Astrocyte (in vitro differentiated cells and primary cell): ENCODE measurements at places on chromosomes 7 and 10. TPM values are rescaled to one million over a fixed set of nuclear protein-coding genes. Genes with fewer than 3 reads are reported as not detected.

GRCh38 chr10:70965566-70965965, 77.2 kb upstream of the PCBD1 start:
- no peak for DNase-seq

- no peak for DNase-seq
Observed at GRCh38 chr10:77890097-77890496, 36.5 kb downstream of the DLG5 start.

DNA sequence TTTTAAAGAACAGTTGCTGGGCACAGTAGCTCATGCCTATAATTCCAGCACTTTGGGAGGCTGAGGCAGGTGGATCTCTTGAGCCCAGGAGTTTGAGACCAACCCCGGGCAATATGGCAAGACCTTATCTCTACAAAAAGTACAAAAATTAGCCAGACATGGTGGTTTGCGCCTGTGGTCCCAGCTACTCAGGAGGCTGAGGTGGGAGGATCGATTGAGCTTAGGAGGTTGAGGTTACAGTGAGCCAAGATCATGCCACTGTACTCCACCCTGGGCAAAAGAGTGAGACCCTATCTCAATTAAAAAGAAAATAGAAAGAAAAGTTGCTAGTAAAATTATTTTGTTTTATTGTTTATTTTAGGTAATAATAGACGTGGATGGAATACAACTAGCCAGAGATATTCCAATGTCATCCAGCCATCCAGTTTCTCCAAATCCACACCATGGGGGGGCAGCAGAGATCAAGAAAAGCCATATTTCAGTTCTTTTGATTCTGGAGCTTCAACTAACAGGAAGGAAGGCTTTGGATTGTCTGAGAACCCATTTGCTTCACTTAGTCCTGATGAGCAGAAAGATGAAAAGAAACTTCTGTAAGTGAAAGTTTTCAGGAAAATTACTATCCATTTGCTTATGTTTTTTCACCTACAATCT, 3.0 kb downstream of the NUP42 start:
- DNase-seq: peak; percentile 16

- peak; percentile 52 for DNase-seq
Observed at GRCh38 chr7:105218939-105219770, 169.6 kb downstream of the SRPK2 start.

- DNase-seq: peak; percentile 86
Observed at GRCh38 chr10:88848499-88848898, 3.1 kb downstream of the ANKRD22 start.

DNA sequence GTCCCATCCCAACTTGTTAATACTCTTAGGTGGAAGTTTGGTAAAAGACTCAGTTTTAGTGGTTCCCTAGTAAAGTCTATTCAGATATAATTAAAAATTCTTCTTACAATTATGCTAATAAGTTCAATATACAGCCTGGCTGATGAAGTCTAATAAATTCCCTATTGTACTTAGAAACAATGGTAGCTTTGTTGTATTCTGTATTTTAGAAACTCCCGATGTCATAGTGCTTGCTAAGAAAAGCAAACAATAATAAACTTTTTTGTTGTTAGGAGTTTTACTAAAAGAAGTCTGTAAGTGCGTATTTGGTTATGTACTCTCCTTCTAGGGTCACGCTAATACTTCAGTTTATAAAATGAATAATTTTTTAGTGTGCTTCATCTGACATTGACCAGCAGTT, 206.8 kb downstream of the VTI1A start:
- DNase-seq: no peak

DNA sequence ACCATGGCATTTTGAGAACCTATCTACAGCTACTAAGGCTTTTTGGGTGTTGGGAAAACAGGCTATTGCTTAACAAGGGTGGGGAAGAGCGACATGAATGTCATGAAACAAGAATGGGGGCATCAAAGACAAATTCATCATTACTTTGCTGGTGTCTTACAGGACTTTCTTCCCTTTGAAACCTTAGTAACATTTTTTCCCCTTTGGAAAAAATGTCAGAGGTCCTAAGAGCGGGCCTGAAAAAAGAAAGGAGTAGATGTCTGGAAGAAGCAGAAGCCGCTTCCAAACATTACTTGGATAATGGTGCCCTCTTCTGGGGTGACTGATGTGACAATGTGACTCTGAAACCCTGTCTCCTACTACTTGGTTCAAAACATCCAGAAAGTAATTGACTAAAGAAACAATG, 3.8 kb upstream of the DDX50 start:
- peak; percentile 47 for DNase-seq

DNA sequence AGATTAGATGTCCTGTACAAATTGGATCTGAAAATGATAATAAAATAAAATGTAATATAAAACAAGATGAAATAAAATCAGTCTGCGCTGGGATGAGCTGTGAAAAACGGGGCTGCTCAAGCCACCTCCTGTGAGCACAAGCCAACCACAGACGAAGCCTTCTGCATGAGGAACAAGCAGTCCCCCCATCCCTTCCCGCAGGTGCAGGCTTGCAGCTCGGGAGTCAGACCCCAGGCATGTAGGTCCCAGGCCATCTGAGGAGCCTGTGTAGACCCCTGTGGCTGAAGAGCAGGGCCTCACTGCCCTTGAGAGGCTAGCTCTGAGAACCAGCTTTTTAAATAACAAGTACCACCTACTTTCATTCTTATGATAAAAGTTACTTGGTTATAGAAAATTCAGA, 123.4 kb downstream of the TNS3 start:
- DNase-seq: no peak

GRCh38 chr10:89165923-89166322, 41.2 kb downstream of the CH25H start:
- DNase-seq: peak; percentile 64

GRCh38 chr7:156220701-156221100, 408.4 kb upstream of the SHH start:
- DNase-seq: no peak

DNA sequence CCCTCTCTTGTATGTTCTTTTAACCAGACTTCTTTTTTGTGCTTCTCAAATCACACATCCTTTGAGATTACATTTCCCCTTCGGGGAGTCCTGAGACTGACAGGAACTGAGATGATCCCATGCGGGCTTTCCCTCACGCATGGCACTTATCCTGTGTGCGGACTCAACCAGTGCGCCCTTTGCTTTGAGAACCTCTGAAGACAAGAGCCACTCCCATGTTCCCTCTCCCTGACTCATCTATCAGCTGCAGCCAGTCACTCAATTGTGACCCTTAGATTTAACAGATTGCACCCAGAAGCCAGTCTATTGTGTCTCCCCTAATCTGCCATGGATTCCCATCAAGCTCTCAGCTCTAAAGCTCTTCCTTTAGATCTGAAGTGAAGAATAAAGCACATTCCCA, 353.9 kb upstream of the MEOX2 start:
- no peak for DNase-seq

DNA sequence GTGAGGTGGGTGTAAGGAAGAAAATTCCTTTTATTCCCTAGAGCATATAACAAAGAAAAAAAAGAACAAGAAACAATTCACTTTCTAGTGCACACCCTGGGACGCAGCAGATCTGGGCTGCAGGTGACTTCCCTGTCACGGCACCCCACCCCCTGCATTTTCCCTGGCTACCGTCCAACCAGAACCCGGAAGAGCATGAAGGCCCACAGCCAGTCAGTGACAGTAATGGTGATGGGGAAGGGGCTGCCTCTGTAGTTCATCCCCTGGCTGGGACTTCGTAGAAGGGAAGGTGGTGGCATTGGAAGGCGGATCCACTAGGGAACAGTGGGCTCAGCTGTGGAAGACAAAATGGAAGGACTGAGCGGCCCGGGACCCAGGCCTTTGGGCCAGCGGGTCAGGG, 236.7 kb downstream of the BUB3 start:
- DNase-seq: no peak

GRCh38 chr10:98131619-98132018, 2.8 kb upstream of the R3HCC1L start:
- DNase-seq: no peak

DNA sequence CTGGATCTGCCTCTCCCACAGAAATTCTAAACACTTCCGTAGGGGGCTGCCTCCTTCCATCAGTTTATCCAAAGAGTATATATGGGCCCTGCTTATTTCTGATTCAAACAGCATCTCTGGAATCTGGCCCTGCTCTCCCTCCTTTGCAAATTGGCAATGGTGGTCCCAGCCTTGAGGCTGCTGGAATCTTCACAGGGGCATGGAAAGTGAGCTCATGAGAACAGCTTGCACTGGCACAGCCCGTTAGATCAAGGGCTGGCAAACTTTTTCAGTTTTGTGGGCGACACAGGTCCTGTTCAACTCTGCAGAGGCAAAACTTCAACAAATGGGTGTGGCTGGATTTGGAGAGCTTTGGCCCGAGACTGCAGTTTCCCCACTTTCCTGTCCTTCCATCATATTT, 526.9 kb downstream of the KCNMA1 start:
- no peak for DNase-seq

- no peak for DNase-seq
Observed at GRCh38 chr7:86999750-87000149, 59.7 kb downstream of the ELAPOR2 start.

GRCh38 chr7:13880789-13881188, 108.7 kb downstream of the ETV1 start:
- DNase-seq: peak; percentile 91

- peak; percentile 64 for DNase-seq
Observed at GRCh38 chr7:92731335-92732063, 104.9 kb downstream of the CDK6 start.

DNA sequence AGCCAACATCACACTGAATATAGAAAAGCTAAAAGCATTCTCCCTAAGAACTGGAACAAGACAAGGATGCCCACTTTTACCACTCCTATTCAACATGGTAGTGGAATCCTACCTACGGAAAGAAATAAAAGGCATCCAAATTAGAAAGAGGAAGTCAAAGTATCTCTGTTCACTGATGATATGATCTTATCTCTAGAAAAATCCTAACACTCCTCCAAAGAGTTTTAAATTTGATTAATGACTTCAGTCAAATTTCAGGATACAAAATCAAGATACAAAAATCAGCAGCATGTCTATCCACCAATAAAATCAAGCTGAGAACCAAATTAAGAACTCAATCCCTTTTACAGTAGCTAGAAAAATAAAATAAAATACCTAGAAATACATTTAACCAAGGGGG, 35.3 kb upstream of the TNKS2 start:
- no peak for DNase-seq

- DNase-seq: no peak
Observed at GRCh38 chr10:35214607-35215020, 88.0 kb downstream of the CREM start.

DNA sequence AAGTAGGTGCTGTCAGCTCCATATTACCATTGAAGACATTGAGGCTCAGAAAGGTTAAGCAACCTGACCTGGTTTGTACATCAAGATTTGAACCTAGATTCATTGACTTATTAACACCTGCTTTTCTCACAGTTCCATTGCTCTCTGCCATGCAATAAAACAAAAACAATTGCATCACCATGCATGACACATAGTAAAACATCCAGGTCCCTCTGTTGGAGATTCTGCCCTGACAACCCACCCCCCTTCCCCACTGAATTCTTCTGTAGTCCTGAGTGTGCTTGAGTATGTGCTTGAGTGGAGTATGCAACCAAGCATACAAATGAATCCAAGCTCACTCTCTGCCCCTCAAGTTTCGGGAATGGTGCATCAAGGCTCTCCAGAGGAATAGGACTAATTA, 6.0 kb upstream of the LMBR1 start:
- no peak for DNase-seq

- DNase-seq: no peak
Observed at GRCh38 chr10:103350175-103350516, 794 bp downstream of the PCGF6 start.

DNA sequence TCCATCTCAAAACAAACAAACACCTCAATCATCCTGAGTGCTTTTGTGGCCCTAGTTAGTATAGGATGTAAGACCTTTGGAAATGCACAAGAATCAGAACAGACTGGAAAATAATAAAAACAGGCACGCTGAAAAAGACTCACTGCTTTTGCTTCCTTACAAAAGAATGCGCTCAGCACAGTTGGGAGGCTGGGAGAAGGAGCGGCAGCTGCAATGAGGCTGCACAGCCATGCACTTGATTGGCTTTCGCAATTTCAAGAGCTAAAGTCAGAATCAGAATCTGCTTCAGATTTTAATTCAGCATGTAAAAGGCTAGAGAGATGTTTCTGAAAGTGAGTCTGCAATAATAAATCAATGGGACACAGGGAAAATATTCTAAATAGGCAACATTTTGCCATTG, 97.2 kb downstream of the FRMD4A start:
- no peak for DNase-seq

GRCh38 chr10:18500576-18500975, 150.8 kb downstream of the NSUN6 start:
- no peak for DNase-seq

DNA sequence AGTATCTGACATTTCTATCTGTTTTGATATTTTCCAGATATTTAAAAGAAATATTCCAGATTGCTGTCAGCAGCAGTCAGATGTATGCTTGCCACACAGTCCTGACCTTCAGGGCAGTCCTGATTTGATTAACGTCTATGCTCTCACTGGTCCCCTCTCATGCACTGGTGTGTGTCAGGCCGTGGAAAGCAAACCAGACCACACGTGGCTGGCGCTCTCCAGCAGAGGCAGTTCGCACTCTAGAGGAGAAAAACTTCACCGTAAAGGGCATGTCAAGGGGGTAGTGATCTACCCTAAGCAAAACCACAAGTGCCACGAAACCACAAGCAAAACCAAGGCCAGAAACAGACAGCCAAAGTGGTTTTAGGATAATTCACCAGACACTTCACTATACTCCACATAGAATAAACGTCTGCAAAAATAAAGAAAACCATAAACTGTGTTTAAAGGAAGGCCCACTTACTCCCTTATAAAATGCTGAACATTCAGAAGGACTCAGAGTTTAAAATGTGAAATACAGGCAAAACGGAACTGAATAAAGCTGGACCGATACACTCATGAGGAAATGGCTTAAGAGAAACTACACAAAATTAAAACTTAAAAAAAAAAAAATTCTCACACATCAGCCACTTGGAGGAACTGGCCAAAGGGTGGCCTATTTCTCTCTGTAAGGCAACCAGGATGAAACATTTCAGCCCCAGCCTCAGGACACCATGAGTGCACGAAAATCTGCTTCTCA, 26.4 kb downstream of the PARP12 start:
- DNase-seq: peak; percentile 31

GRCh38 chr7:44445986-44446671, 44.3 kb downstream of the NUDCD3 start:
- no peak for DNase-seq

- no peak for DNase-seq
Observed at GRCh38 chr7:158192956-158193355, 394.7 kb downstream of the PTPRN2 start.

Gene SPDYE1
- total RNA-seq: not detected in 2 replicates

Gene USP54
- total RNA-seq: 70.4 and 85.9 TPM in 2 replicates

Gene HOXA7
- total RNA-seq: not detected in 2 replicates

Gene FBXO24
- total RNA-seq: 0.17 and 0.52 TPM in 2 replicates

Gene CUZD1
- 0.17 and 0.23 TPM in 2 replicates for total RNA-seq

Gene PRPS1L1
- not detected in 2 replicates for total RNA-seq

Gene TACC2
- total RNA-seq: 16.5 and 22.0 TPM in 2 replicates

Gene ADRB1
- total RNA-seq: 0.62 and 1.3 TPM in 2 replicates

Gene IL6
- 2.5 and 2.7 TPM in 2 replicates for total RNA-seq

Gene SEMA3C
- 148 and 193 TPM in 2 replicates for total RNA-seq

Gene HMX2
- not detected in 2 replicates for total RNA-seq

Gene PRXL2A
- 24.3 and 29.9 TPM in 2 replicates for total RNA-seq

Gene GRID1
- 0.48 and 0.75 TPM in 2 replicates for total RNA-seq

Gene ATRNL1
- total RNA-seq: 15.8 and 17.5 TPM in 2 replicates

Gene LDB3
- total RNA-seq: 3.5 and 3.9 TPM in 2 replicates

Gene NKX2-3
- not detected in 2 replicates for total RNA-seq
